H4 (cell line): ENCODE measurements at places on chromosomes 7 and 10. TPM values are rescaled to one million over a fixed set of nuclear protein-coding genes. Genes with fewer than 3 reads are reported as not detected.

DNA sequence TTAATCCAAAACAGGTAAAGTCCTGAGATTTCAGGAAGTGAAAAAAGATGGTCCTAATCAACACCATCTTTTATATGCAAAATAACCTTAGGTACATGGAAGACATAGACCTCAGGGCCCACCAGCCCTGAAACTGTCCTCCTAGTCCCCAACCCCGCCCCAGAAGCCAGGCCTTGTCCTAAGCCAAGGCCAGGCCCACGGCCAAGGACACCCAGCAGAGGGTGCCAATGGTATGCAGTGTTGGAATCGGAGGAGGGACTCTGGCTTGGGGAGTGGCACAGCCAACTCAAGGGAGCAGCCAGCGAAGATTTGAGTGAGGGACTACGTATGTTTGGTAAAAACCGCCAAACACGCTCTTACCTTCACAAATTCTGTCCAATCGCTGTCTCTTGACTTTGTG lies 96.7 kb downstream of the ZRANB1 start:
- DNase-seq = peak; percentile 36

DNA sequence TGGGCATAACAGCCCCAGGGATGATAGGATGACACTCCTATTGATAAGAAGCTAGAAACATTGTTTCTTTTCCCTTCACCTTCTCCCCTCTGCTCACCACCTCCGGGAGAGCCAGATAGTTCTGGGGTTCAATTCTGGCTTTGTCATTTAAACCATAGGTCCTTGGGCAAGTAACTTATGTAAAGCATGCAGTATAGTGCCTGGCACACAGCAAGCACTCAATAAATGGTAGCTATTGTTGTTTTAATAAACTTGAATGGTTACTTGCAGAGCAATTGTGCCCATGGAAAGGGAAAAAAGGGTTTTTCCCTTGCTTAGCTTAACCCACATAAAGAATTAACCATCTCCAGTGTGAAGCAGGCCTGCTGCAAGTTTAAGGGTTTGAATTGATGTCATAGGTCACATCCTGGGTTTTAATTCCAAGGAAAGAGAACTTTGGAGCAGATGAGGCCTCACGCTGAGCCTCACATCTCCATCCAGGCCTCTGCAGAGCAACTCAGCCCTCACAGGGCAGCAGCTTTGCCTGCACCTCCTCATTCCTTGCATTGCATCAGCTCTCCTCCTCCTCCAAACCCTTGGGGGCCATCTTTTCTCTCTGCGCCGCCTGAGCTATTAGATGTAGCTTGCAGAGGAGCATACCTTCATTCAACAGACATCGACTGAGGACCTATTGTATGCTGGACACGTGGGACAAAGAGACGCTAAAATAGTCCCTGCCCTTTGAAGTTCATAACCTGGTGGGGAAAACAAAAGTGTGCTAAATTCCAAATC lies 22.9 kb downstream of the ZNF775 start:
- DNase-seq = no peak

- DNase-seq = no peak
Measured at GRCh38 chr10:98485959-98486358, 39.2 kb upstream of the HPS1 start.

DNA sequence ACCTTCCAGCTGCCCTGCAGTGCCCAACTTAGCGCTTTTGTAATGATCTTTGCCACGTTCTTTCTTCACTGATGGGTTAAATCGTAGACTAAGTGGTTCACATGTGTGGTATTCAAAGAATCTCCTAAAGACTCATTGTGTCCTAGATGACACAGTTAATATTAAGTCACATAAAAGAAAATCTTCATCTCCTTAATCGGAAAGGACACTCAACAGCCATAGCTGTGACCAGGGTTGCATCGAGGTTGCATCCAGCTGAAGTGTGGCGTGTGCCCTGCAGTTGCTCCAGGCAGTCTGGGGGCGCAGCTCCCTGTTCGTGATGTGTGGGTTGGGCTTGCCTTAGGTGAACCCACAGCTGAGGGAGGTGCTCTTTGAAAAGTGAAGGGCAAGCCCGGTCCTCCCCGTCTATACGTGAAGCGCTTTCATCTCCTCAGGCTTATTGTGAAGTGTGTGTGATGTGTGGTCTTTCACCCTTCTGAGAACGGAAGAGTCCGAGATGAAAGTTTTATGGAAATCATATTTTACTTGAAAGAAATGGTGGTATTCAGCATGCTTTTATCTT lies 122.7 kb downstream of the TRRAP start:
- DNase-seq = no peak

Gene RABGEF1
- 28.2 and 34.0 TPM in 2 replicates for total RNA-seq

Gene LIPK
- not detected in 2 replicates for total RNA-seq
